ENCODE measurements at places on chromosomes 3 and 15.

DNA sequence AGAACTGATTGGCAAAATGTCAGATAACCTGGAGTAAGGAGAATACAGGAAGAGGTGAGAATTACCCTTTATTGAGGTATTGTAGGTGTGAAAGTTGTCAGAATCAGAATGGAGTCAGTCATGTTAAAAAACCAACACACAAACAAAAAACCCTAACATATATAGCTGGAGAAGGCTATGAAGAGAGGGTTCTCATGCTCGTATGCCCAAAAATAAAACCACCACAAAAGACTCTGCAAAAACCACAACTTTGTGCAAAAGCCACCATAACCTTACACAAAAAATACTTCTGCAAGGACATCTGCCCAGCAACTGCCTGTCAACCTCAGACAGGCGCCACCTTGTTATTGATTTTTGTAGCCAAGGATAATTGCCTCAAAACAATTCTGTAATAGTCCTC lies 136.0 kb downstream of the CD47 start:
- no peak for DNase-seq

GRCh38 chr15:41017066-41017735 lies 63.9 kb downstream of the CHAC1 start:
- no peak for DNase-seq

DNA sequence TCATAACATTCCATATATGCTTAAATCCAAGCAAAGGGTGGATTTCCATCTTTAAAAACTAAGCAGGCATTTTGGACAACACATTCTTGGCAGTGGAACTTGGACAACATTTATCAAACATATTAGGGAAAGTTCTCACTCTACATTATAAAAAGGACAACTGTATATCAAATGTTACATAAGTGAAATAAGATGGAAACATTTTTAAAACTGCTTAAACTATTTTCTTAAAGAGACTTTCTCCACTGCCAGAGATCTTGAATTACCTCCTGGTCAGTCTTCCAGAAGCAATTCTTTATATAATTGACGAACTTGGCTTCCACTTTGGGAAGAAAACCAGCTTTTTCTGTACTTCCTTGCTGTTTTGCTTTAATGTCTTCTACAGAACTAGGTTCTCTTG lies 109.3 kb downstream of the NEO1 start:
- DNase-seq = no peak

DNA sequence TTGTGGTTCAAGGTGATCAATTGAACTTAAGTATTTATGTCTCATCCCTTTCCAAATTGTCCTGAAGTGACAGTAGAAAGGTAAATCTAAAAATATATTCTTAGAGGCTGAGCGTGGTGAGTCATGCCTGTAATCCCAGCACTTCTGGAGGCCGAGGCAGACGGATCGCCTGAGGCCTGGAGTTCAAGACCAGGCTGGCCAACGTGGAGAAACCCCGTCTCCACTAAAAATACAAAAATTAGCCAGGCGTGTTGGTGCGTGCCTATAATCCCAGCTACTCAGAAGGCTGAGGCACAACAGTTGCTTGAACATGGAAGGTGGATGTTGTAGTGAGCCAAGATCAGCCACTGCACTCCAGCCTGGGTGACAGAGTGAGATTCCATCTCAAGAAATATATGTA lies 226.6 kb downstream of the DPH6 start:
- DNase-seq = no peak

DNA sequence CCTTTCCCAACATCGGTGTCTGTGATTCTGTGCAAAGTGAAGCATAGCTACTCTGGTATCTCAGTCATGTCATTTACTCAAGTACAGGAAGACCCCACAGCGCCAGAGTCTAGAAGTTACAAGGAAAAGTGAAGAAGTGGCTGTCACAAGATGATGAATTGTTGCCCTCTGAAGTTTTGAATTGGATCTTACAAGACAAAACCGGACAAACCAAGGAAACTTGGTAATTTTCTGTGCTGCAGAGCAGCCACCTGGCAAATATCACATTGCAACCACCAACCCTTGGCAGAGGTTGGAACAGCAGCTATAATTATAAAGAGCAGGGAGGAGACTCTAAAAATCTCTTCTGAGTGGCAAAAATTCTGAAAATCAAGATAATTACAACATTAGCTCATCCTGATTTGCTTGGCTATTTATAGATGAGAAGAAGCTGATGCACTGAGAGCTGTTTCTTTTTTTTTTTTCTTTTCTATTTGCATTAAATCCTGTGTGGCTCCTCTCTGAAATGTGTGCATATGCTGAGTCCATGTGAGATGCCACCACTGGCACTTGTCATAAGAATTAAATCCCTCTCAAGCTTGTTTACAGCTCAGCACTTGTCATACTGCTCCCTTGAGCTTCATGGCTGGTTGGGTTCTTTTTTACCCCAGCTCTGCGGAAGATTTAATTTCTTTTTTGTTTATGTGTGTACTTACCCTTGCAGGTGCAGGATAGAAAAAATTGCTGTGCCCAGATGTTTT lies 68.0 kb upstream of the MNS1 start:
- no peak for DNase-seq

DNA sequence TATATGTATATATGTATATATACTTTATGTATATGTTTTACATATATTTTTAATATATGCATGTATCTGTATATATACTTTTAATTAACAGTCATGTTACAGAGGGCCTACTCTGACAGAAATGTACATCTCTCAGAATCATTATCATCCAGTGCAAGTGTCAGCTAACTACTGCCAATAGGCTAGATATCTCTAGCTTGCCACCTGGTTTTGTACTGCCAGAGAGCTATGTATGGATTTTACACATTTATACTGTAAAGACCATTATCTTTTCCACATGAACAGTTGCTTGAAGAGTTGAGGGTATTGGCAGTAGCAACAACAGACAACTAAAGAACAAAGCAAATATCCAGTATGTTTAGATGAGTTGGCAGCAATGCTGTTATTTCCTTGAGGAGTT lies 99.7 kb upstream of the VGLL3 start:
- DNase-seq = no peak

DNA sequence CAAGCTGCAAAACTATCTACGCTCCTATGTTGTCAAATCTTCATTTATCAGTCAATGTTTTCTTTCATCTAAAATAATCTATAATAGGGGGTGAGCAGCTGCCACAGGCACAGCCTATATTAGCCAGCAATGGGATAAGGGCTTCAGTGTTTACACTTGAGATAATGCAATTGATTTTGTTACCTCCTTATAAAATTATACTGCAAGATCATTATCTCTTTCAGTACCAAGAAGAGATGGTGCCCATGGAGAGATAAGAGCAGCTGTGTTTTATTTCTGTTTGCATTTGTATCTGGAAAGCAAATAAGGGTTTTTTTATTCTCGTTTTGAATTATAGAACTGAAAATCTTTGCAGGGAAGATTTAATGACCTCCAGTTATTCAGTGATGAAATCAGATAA lies 68.9 kb downstream of the PLD1 start:
- no peak for DNase-seq

DNA sequence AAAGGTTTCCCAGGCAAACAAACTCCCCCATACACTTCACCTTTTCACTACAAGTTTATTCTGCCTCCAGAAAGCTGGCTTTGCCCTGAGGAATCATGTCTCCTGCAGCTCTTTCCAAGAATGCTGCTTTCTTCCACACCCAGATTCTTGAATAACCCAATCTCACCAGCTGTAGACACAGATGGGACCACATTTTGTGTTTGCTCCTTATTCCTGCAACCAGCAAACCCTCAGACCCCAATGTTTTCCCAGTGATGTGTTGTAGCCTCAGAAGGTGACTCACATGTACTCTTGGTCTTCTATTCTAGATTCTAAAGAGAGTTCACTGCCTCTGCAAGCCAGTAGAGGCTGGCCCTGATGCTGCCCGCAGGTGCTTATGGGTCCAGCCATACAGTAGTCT lies 23.6 kb upstream of the TRIM59 start:
- no peak for DNase-seq

GRCh38 chr15:68126396-68126795 lies 72.3 kb downstream of the PIAS1 start:
- no peak for DNase-seq

GRCh38 chr3:148882288-148882687 lies 17.2 kb downstream of the CPA3 start:
- DNase-seq = no peak

- no peak for DNase-seq
Measured at GRCh38 chr3:12796171-12797123, at the start of gene CAND2. Gene CAND2, plus strand, starts transcription at chr3:12796680. Its CDS starts 41 bp downstream, at chr3:12796721.

- DNase-seq = no peak
Measured at GRCh38 chr3:30649572-30650318, 43.3 kb downstream of the TGFBR2 start.

- no peak for DNase-seq
Measured at GRCh38 chr3:171320750-171321558, 139.3 kb downstream of the TNIK start.

DNA sequence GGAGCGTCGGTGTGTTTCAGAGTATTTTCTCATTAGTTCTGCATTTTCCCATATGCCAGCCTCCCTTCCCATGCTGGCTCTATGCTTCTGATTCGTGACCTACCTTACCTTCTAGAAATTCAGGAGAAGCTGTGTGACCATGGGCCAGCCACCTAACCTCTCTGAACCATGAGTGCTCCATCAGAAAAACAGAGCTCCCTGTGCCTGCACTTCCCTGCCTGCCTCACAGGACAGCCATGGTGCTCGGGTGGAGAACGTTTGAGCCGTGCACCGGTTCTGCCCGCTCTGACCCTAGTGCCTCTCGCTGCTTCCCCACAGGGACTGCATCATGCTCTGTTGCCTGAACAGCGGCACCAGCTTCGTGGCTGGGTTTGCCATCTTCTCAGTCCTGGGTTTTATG lies 74.5 kb upstream of the SLC6A1 start:
- DNase-seq = no peak

GRCh38 chr3:23667536-23668429 lies 138.0 kb upstream of the UBE2E1 start:
- DNase-seq = no peak

- no peak for DNase-seq
Measured at GRCh38 chr3:160180581-160181216, 44.5 kb upstream of the C3orf80 start.

GRCh38 chr3:76367281-76367680 lies 581.9 kb upstream of the ZNF717 start:
- no peak for DNase-seq

- DNase-seq = no peak
Measured at GRCh38 chr15:72288796-72289596, 16.6 kb upstream of the PARP6 start.
